Common myeloid progenitor, CD34-positive (primary cell): ENCODE measurements at places on chromosomes 11 and 22.

- DNase-seq, result no peak
These were observed 46.2 kb downstream of the FAM168A start for GRCh38 chr11:73551677-73552076.

DNA sequence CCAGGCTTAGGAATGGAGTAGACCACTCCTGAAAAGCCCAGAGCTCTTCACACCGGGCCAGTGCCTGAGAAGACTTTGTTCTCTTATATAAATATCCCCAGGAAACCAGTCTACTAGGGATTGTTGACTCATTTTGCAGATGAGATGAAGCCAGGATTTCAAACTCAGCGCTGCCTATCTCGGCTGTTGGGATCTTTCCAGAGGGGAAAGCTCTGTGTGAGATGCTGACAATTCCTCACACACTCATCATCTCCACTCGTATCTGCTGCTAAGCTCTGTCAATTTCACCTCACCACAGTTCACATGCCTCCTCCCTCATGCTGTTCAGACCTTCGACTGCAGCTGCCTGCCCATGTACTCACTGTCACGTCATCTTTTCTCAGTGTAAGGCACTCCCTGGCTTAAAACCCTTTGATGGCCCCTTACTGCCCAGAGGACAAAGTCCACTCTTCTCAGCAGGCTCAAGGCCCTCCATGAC is 12.5 kb downstream of the USH1C start:
- no peak for DNase-seq

DNA sequence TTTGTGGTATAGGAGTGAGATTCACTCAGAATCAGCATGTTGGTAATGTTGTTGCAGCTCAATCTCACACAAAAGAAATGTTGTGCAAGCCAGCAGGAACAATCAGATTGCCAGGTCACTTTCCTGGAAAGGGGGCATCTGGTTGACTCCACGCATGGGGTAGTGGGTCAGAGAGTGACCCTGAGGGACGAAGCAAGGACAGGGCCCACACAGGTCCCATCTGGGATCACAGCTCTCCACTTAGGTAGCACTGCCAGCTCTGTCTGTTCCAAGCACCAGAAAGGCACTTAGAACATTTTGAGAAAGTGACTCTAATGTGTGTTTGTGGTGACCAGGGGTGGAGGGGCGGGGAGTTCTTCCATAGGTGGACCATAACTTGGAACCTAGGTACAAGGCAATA is 109.5 kb downstream of the RASSF10 start:
- no peak for DNase-seq

GRCh38 chr11:44542372-44542771 is 23.1 kb upstream of the CD82 start:
- no peak for DNase-seq

DNA sequence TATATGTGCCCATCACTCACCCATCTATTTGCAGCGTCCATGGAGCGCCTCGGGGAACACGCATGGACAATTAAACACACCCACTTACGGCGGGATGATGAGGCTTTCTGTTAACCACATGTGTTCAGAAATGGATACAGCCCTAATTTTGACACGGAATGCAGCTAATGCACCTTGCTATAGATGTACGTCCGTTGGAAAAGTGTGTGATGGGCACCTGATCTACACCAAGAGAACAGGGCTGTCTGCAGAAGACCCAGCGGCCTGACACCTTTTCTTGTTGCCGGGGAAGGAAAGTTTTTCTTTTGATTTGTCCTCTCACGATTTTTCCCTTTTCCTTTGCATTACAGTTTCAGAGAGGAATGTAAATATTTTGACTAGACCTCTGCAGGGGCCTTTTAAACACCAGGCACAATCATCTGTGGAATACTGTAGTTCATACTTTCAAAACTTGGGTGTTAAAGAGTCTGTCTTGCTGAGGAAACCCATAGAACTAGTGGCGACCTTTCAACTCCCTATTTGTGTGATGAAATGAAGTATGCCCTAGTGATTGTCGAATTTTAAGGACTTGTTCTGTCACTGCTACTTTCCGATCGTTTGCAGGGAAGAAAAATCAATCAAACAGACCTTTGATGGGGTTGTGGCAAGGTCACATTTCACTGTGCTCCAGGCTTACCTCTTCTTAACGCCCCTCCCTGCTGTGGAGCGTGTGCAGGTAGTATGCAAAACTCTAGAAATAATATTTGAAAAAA is 16.5 kb upstream of the PAX6 start:
- peak; percentile 17 for DNase-seq

GRCh38 chr22:24803064-24803542 is 2.9 kb upstream of the SGSM1 start:
- DNase-seq, result peak; percentile 28

DNA sequence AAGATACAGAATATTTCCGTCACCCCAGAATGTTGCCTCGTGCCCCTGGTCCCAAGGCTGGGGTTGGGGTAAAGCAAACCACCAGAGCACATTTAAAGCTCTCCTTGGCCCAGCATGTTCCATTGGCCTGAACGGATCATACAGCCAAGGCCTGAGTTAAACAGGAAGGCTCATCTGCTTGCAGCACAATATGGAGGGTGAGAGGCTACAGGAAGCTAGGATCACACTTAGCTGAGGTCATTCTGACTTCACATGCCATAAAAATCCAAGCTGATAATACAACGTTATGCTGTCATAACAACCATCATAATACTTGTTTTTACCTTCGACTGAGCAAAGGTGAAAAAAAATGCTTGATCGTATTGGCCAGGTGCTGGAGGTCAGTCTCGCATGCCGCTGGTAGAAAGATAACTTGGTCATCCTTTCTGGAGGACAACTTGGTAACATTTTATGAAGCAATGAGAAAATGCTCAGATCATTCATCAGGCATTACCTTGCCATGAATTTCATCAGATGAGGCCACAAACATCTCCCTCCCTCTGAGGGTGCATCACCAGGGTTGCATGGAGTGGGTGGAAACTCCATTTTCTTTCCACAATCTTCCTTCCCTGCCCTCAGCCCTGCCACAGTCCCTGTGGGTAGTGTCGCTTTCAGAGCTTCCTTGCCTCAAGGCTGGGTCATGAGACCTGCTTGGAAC is 31.9 kb upstream of the RTL6 start:
- DNase-seq, result no peak

GRCh38 chr11:73635721-73636120 is 10.7 kb upstream of the PLEKHB1 start:
- DNase-seq, result no peak

DNA sequence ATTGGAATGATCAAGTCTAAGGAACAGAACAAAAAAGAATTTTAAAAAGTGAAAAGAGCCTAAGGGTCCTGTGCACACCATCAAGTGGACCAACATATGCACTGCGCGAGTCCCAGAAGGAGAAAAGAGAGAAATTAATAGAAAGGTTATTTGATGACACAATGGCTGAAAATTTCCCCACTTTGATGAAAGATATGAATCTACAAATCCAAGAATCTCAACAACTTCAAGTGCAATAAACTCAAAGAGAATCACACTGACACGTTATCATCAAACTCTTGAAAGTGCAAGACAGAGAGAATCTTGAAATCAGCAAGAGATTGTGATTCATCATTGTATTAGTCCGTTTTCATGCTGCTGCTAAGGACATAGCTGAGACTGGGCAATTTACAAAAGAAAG is 230.8 kb downstream of the ADAMTS15 start:
- no peak for DNase-seq

DNA sequence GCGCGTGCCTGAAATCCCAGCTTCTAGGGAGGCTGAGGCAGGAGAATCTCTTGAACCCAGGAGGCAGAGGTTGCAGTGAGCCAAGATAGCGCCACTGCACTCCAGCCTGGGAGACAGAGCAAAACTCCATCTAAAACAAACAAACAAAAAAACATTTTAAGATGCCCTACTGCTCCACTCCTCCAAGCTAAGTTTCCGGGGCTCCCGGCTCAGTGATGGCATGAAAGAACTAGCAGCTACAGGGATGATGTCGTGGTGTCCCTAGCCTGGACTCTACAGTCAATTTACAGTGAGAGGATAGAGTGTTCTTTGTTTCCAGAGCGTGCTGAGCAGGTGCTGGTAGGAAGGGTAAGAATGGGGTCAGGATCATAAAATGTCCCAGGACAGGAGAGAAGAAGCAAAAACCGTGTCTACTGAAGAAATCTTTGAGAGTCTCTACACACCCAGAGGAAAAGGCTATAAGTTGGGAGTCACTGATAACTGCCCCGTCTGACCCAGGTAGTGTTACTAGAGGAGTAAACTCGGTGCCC is 1.2 kb upstream of the ZBTB3 start:
- DNase-seq, result no peak

DNA sequence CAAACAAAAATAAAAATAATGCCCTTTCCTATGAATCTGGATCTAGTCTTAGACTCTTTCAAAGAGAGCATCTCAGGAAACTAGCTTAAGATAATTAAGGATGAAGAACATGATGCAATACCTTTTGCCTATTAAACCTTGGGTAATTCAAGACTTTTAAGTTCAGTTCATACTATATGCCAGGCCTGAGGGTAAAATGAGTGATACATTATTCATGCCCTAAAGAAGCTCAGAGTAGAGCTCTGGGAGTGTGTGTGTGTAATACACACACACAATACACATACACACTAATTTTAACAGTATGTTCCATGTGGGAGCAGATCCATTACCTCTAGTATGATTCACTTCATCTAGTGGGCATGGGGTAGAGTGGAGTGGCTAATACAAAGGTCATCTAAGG is 651.4 kb upstream of the CHORDC1 start:
- DNase-seq, result no peak

DNA sequence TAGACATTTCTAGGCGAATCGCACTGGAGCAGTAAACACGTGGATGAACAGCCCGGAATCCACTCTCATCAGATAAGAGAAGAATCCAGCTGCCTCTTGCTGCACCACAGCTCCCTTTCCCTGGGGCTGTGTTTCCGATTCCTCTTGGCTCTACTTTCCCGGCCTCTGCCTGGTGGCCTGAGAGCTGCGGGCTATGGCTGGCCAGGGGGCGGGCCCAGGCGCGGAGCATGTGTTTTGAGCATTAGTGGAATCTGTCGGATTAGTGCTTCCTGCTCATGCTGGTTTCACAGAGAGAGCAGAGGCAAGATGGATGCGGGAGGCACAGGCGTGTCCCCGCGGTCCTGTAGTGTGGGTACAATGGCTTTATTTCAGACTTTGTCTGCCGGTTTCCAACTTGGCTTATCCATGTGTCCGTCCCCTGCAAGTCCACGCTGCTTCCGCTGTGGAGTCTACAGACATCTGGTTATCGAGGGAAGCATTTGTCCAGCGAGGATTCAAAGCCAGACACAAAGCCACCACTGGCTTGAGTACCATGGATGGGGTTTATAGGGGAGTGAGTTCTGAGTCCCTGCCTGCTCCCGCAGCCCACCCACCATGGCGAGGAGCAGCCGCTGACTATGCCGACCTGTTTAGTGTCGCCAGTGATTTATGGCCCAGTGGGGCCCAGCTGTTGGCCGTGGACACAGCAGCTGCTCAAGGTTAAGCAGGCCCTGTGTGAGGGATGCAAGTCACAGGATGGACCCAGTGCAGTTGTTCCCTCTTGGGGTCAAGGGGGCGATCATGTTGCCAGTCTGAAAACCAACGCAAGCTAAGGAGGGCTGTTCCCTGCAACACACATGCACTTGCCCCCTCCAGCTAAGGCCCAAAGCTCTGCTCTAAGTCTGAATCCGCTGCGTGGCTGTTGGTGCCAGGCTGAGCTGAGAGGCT is 43.3 kb upstream of the EP300 start:
- no peak for DNase-seq

GRCh38 chr11:67356864-67357561 is 3.7 kb upstream of the POLD4 start:
- peak; percentile 69 for DNase-seq

DNA sequence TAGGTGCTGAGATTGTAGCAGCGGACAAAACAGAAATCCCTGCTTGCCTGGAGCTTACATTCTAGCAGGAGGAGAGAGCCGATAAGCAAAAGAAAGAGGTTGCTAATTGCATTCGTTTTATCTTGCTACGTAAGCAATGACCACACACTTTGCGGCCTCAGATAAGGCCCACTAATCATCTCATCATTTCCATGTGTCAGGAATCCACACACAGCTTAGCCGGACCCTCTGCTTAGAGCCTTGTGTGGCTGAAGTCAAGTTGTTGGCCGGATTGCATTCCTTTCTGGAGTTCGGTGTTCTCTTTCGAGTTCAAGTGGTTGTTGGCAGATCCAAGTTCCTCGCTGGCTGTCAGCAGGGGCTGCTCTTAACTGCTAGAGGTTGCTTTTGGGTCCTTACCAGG is 101.6 kb downstream of the CHST1 start:
- DNase-seq, result peak; percentile 1

DNA sequence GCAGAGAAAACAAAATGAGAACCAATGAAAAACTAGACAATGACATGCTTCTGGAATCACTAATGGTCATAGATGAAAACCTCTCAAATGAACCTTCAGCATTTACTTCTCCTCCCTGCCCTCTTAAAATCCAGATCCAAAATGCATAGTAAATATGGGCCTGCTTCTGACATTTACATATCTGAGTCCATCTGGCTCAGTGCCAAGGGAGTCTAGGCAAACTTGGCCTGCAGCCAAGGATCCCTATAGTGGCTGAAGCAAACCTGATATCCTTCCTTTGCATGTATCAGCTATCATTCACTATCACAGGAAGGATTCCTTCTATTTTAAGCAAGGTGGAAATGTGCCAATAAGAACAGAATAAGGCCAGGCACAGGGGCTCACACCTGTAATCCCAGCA is 104.8 kb downstream of the C11orf58 start:
- no peak for DNase-seq

GRCh38 chr11:131253656-131254151 is 116.7 kb upstream of the NTM start:
- no peak for DNase-seq

GRCh38 chr22:45164270-45165088 is 754 bp downstream of the NUP50 start:
- DNase-seq, result no peak

- no peak for DNase-seq
These were observed 9.9 kb upstream of the EHD1 start for GRCh38 chr11:64888406-64888728.

- DNase-seq, result peak; percentile 85
These were observed 14.7 kb upstream of the XBP1 start for GRCh38 chr22:28815111-28815510.

DNA sequence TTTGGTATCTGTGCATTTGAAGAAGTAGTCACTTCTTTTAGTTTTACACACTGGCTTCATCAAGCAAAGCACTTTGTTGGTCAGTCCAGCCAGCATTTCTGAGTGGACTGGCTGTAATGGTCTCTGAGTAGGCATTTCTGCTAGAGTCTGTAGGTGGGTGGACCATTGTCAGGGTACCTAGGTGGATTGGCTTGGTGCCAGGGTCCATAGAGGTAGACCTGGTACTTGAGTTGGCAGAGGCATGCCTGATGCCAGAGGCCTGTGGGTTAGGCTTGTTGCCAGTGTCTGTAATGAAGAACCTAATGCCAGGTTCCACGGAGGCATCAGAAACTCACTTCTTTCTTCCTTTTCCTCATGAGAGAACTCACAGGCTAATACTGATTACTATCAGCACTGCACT is 157.9 kb upstream of the C11orf87 start:
- DNase-seq, result no peak
